ENCODE measurements at places on chromosomes 1 and 21. TPM values are rescaled to one million over a fixed set of nuclear protein-coding genes. Genes with fewer than 3 reads are reported as not detected.

DNA sequence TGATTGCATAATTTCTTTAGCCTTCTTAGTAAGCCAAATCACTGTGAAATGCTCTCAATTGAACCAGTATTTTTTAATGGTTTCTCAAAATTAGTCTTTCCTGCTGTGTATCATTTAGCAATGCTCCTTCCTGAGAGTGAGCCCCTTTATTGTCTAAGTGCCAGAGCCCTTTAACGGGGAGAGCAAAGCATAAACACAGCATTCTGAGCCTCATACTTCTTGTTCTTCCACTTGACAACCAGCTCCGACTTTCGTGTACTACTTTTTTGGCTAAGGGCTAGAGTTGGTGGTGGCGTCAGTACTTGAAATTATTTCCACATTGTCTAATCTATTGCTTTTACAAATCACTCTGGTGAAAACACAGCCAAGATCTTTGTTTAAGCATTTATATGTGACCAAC, 299.0 kb downstream of the TPR start:
- no peak for DNase-seq

DNA sequence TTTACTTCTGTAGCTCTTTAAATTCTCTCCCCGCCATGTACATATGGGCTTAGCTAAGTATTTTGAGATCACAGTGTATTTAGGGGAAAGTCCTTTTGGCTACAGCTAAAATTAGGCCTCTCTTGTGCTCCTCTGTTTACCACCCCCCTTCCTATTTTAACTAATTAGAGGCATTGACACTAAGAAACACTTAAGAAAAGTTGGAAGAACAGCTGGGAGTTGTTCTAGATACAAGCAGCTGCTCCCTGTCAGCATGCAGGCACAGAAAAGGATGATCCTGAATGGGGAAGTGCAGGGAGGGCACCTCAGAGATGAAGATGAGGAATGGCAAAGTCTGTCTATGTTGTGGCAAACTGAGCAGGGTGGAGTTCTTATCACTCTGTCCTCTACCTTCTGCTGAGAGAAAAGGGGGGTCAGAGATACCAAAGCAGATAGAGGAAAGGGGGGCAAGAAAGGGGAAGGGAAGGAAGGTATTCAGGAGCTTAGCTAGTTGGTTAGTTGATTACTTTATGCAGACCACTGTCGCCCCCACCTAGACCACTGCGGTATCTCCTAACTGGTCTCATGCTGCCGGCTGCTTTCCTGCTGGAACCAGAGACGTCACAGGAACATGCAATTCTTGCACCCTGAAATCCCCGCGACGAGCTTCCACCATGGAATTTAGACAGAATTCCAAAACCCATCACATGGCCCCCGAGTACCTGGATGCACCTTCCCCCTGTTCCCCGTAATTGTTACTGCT, 82.4 kb upstream of the HOOK1 start:
- DNase-seq = no peak

DNA sequence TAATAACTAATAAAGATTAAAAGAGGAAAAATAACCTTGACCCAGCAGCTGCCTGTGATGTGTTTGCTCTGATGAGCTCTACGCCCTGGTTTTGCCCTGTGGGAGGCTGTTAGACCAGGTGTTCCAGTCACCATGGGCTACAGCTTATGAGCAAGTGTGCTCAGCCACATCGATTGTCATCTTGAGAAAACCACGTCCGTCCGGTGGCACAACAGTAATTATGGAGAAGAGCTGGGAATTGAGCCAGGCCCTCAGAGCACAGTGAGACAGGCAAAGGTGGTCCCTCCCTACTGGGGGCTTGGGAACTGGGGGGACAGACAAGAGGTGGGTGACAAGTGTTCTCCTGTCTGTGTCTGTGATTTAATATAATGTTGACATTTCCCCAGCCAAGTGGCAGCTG, 420.5 kb downstream of the MATN1 start:
- no peak for DNase-seq

- DNase-seq = peak; percentile 97
These were observed 9.1 kb downstream of the LMNA start for GRCh38 chr1:156123356-156124196.

- peak; percentile 23 for DNase-seq
These were observed 154.3 kb upstream of the COL6A1 start for GRCh38 chr21:45827302-45827692.

- DNase-seq = peak; percentile 93
These were observed 4.4 kb upstream of the LGR6 start for GRCh38 chr1:202189001-202189790.

GRCh38 chr1:204974327-204974726, 68.7 kb upstream of the CNTN2 start:
- DNase-seq = no peak

DNA sequence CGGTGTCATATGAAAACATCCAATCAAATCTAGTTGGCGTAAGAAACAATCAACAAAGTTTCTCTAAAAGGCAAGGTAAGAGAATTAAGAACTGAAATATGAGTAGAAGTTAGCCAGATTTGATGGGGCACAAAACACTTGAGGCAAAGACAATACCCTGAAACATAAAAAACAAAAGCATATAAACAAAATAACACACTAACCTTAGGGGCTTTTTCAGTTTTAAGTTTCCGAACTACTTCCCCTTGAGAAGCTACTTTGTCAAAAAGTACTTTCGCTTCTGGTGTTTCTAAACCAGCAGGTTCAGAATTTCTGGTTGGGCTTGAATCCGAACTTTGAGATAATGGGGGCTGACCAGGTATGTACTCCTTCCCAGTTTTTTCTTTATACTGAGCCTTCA, 57.9 kb downstream of the EPRS1 start:
- no peak for DNase-seq

- no peak for DNase-seq
These were observed 23.6 kb upstream of the ATP5PO start for GRCh38 chr21:33939226-33939625.

GRCh38 chr1:50615036-50615750, 191.9 kb upstream of the DMRTA2 start:
- DNase-seq = no peak

DNA sequence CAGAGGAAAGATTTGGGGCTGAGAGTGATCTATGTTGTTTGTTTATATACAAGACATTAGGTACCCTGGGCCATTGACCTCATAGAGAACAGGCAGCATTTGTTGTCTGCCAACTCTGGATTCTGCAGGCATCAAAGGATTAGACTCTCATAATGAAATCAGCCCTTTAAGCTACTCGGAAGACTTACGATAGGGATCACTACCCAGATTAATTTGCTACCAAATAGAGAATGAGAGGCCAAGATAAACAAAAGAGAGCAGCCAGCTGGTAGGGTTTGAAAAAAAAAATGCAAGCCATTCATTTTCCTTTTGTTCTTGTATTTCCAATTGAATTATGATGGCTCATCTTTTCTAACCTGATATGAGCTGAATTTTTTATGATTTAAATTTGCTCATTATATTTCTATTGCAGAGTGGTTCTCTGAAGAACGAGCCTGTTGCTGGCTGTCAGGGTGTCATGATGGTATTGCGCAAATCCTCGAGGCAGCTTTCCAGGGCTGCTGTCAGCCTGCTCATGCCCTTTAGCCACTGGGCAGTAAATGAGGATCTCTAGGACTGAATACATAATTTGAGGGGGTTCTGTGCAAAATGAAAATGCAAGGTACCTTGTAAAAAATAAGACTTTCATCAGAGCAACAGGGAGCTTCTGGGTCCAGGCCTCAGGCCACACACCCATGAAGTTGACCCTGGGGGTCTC, 116.4 kb upstream of the KCNJ15 start:
- DNase-seq = no peak

GRCh38 chr1:116001739-116002487, 25.6 kb downstream of the SLC22A15 start:
- DNase-seq = no peak

DNA sequence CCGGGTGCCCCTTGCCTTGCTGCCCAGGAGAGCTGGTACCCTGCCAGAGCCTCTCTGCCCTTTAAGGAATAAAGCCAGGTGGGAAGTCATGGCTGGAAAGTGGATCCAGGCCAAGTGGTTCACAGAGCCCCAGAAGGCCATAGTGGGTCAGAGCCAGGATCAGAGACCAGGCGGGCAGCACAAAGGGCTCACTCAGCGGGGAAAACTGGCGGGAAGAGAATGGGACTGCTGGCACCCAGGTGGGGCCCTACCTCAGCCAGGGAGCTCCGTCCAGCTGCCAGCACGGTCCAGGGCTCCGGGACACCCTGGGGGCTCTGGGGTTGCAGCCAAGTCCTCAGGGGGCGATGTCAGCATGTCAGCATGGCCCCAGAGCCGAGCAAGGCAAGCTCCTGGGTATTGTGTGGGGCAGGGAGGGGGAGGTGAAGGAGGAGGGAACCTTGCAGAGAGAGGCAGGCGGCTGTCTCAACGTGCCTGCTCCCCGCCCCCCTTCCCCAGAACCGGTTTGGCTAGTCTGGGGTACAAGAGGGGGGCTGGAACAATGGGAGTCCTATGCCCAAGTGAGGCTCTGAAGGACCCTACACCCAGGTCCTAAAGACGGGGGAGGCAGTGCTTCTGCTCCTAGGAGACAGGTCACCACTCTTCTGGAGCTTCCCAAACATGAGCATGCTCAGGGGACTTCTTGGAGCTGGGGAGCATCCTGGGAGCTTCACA, at the start of gene ARHGEF19:
Gene ARHGEF19 (minus strand): TSS at position 402 of the 711 bp plus-strand sequence. CDS start 3,598 bp downstream, outside the sequence.
- no peak for DNase-seq

GRCh38 chr21:45308194-45309068, 20.7 kb upstream of the POFUT2 start:
- DNase-seq = no peak

GRCh38 chr1:190847166-190847565, 369.5 kb upstream of the BRINP3 start:
- DNase-seq = no peak

DNA sequence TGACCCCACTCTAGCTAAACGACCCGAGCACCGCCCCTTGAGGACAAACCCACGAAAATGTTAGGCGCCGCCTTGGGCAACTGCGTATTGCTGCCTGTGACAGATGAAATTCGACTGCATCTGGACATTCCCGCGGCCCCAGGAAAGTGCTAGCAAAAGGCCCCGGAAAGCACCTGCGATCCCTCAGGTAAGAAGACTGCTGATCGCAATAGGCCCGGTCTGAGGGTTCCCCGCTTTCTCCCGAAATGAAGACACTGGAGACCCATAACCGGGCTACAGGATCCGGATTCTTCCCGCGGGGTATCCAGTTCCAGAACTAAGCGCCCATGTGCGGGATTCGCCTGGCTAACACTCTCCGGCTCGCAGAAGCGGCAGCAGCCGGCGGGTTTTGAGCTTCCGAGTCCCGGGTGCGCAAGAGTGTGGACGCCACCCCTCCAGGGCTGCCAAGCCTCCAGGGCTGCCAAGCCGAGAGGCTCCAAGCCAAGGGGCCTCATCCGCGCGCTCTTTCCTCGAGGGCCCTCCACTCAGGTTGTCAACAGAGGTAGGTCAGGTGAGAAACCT, 157.9 kb upstream of the NBPF11 start:
- no peak for DNase-seq

KRTAP12-2 gene
- not detected for total RNA-seq

CBR3 gene
- total RNA-seq = 7.9 TPM

SLAMF1 gene
- total RNA-seq = not detected

KLF17 gene
- total RNA-seq = not detected

FAAH gene
- total RNA-seq = 15.3 TPM

UBR4 gene
- total RNA-seq = 175 TPM

SPATA45 gene
- total RNA-seq = not detected

Measured in osteocyte (in vitro differentiated cells).